Neural cell (in vitro differentiated cells): ENCODE measurements at places on chromosomes 6 and 20. TPM values are rescaled to one million over a fixed set of nuclear protein-coding genes. Genes with fewer than 3 reads are reported as not detected.

The SLC24A3 gene
- 6.5 and 7.4 TPM in 2 replicates for polyA plus RNA-seq

The ASIP gene
- polyA plus RNA-seq: not detected in 2 replicates

The SAMD3 gene
- 17.1 and 25.9 TPM in 2 replicates for polyA plus RNA-seq

The EPB41L1 gene
- 38.2 and 57.8 TPM in 2 replicates for polyA plus RNA-seq

The ZC3H12D gene
- 0.66 and 1.0 TPM in 2 replicates for polyA plus RNA-seq

The BIRC7 gene
- polyA plus RNA-seq: not detected in 2 replicates

The KCNK5 gene
- polyA plus RNA-seq: not detected in 2 replicates

The ZCCHC3 gene
- 15.5 and 19.5 TPM in 2 replicates for polyA plus RNA-seq

The E2F1 gene
- 1.8 and 2.3 TPM in 2 replicates for polyA plus RNA-seq

The RNF217 gene
- polyA plus RNA-seq: 6.0 and 10.2 TPM in 2 replicates

The DEF6 gene
- 0.48 and 1.3 TPM in 2 replicates for polyA plus RNA-seq

The SLA2 gene
- polyA plus RNA-seq: 0.33 TPM in 1 of 2 replicates, not detected in the other

The ADAM33 gene
- not detected in 2 replicates for polyA plus RNA-seq

The LGSN gene
- polyA plus RNA-seq: not detected in 2 replicates

The RIPOR3 gene
- not detected in 2 replicates for polyA plus RNA-seq

The KHDC3L gene
- 3.1 TPM in 1 of 2 replicates, not detected in the other for polyA plus RNA-seq

The OTOR gene
- polyA plus RNA-seq: not detected in 2 replicates

The SLC17A1 gene
- not detected in 2 replicates for polyA plus RNA-seq

The BPIFB4 gene
- polyA plus RNA-seq: not detected in 2 replicates

The EMILIN3 gene
- 0.30 and 0.86 TPM in 2 replicates for polyA plus RNA-seq

The TPBG gene
- 25.0 and 31.0 TPM in 2 replicates for polyA plus RNA-seq

The PI3 gene
- polyA plus RNA-seq: 1.4 TPM in 1 of 2 replicates, not detected in the other

The PRRT1 gene
- 0.22 TPM in 1 of 2 replicates, not detected in the other for polyA plus RNA-seq

The HLA-DPA1 gene
- not detected in 2 replicates for polyA plus RNA-seq

The UBE2J1 gene
- polyA plus RNA-seq: 44.9 and 47.2 TPM in 2 replicates

The VGLL2 gene
- not detected in 2 replicates for polyA plus RNA-seq

The PRELID3B gene
- 38.5 and 50.5 TPM in 2 replicates for polyA plus RNA-seq

The FAM217A gene
- polyA plus RNA-seq: not detected in 2 replicates

The MTFR2 gene
- 1.4 TPM in 1 of 2 replicates, not detected in the other for polyA plus RNA-seq

The POPDC3 gene
- not detected in 2 replicates for polyA plus RNA-seq

The LIN28B gene
- 17.4 and 19.1 TPM in 2 replicates for polyA plus RNA-seq

The TAP2 gene
- 1.2 and 2.3 TPM in 2 replicates for polyA plus RNA-seq

The GGTLC1 gene
- polyA plus RNA-seq: not detected in 2 replicates

The POM121L2 gene
- polyA plus RNA-seq: not detected in 2 replicates

The BPI gene
- not detected in 2 replicates for polyA plus RNA-seq

The NTSR1 gene
- polyA plus RNA-seq: 0.05 and 0.22 TPM in 2 replicates

The TP53TG5 gene
- not detected in 2 replicates for polyA plus RNA-seq

The TFAP2A gene
- polyA plus RNA-seq: 0.78 TPM in 1 of 2 replicates, not detected in the other

The THBD gene
- polyA plus RNA-seq: not detected in 2 replicates

The HAO1 gene
- not detected in 2 replicates for polyA plus RNA-seq

The KIF6 gene
- 0.06 and 2.1 TPM in 2 replicates for polyA plus RNA-seq

The SCRT2 gene
- polyA plus RNA-seq: 2.5 and 3.8 TPM in 2 replicates

The ENPP3 gene
- 0.50 TPM in 1 of 2 replicates, not detected in the other for polyA plus RNA-seq

The VNN1 gene
- polyA plus RNA-seq: not detected in 2 replicates

The CCN2 gene
- 1.5 and 2.3 TPM in 2 replicates for polyA plus RNA-seq

The CSNK2A1 gene
- 183 and 255 TPM in 2 replicates for polyA plus RNA-seq

The PAX1 gene
- polyA plus RNA-seq: not detected in 2 replicates

The SLC17A4 gene
- 0.10 and 0.28 TPM in 2 replicates for polyA plus RNA-seq

The WFDC10B gene
- not detected in 2 replicates for polyA plus RNA-seq

The FAM184A gene
- 41.9 and 47.5 TPM in 2 replicates for polyA plus RNA-seq

The FABP7 gene
- polyA plus RNA-seq: 27.7 and 37.2 TPM in 2 replicates

The LINC00237 gene
- not detected in 2 replicates for polyA plus RNA-seq

The AFG1L gene
- 3.3 and 4.5 TPM in 2 replicates for polyA plus RNA-seq

The DYNLT1 gene
- 280 and 320 TPM in 2 replicates for polyA plus RNA-seq

The CFAP206 gene
- polyA plus RNA-seq: 5.7 and 6.6 TPM in 2 replicates

The MLN gene
- polyA plus RNA-seq: not detected in 2 replicates

The SF3B5 gene
- 246 and 257 TPM in 2 replicates for polyA plus RNA-seq

The PRSS35 gene
- 0.32 TPM in 1 of 2 replicates, not detected in the other for polyA plus RNA-seq
